ENCODE measurements at places on chromosomes 7 and 10.

- DNase-seq: peak; percentile 37
Observed at GRCh38 chr10:50622706-50623662, 772 bp downstream of the SGMS1 start.

DNA sequence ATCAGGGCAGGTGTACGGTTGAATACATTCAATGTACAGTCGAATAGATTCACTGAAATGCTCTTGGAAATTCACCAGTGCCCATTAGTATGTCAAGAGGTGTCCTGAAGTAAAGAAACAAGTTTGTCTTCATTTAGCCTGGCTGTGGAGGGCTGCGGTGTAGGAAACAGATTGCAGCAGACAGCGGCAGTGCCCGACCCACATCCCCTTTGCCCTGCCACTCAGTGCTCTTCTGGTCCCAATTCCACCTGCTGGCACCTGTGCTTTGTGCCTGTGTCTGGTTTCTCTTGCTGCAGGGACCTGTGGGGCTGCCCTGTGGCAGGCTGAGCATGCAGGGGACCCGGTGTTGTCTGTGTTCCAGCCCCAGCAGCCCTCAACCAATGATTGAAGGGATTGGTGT is 183.7 kb downstream of the RPS24 start:
- DNase-seq: no peak

- DNase-seq: peak; percentile 54
Observed at GRCh38 chr7:34128762-34129161, 223.4 kb downstream of the BMPER start.

GRCh38 chr10:70087616-70088307 is 35.1 kb downstream of the MACROH2A2 start:
- no peak for DNase-seq

GRCh38 chr10:69232252-69232651 is 12.1 kb downstream of the HKDC1 start:
- peak; percentile 80 for DNase-seq

Data from astrocyte (in vitro differentiated cells and primary cell).